Left forelimb (tissue), 1 donor: ENCODE measurements at places on chromosomes 7 and 10.

DNA sequence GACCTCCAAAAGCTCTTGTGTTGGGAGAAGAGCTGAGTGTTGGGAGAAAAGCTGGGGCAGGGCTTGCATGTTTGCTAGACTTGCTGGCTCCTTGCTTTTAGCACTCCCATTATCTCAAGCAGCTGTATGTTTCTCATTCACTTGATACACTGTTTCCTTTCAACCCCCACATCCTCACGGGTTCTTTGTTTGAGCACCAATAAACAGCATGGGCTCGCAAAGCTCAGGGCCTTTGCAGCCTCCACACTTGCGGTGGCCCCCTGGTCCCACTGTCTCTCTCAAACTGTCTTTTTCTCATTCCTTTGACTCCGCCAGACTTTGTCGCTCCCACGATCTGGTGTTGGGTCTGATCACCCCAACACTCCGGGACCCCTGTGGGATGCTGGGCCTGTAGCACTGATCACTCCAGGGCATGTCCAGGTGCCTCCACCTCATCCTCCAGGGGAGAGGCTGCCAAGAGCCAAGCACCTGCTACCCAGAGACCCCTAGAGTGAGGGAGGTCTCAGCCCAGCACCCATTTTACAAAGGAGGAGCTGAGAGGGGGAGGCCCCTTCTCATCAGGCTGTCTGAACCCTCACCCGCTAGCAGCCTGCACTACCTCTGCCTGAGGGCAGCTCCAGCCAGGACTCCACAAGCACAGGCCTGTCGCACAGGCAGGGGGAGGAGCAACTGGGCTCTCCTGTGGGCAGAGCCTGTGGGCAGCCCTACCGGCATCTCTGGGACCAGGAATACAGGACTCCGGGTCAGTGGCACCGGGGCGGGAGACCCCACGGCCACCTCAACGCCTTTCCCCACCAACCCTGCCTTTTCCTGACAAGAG is 49.1 kb upstream of the MSMB start:
- DNase-seq, result no peak

GRCh38 chr10:96380821-96381220 is 22.0 kb upstream of the OPALIN start:
- DNase-seq, result no peak

DNA sequence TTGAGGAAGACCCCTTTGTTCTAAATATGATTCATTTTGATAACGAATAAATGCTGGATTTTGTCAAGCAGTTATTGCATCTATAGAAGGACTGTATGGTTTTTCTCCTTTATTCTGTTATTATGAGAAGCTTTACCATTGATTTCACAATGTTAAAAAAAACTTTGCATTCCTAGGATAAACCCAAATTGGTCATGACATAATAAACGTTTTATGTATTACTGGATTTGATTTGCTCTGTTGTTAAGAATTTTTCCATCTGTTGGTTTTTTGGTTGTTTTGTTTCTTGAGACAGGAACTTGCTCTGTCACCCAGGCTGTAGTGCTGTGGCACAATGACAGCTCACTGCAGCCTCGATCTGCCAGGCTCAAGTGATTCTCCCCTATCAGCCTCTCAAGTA is 2.2 kb upstream of the DNA2 start:
- DNase-seq, result no peak

- DNase-seq, result peak; percentile 66
These were observed 708 bp downstream of the UBN2 start for GRCh38 chr7:139231513-139232376.

- DNase-seq, result no peak
These were observed 38.8 kb upstream of the SHH start for GRCh38 chr7:155850766-155851678.

GRCh38 chr10:47167591-47167990 is 132.4 kb upstream of the GDF10 start:
- DNase-seq, result no peak

DNA sequence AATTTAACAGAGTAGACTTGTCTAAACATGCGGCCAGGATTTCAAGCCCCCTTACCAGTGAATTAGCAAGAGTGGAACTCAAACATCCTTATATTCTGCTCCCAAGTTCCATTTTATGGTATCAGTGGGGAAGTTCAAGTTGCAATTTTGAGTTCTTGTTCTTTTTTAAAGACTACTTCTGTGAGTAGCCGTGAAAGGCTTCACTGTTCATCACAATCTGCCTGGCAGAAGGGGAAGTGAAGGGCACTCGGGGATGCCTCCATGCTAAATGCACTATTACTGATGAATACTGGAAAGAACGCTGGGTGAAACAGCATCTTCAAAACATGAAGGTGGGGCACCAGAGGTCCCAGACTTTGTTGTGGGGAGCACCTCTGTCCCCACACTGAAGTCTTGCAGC is 22.4 kb upstream of the FGL2 start:
- no peak for DNase-seq

DNA sequence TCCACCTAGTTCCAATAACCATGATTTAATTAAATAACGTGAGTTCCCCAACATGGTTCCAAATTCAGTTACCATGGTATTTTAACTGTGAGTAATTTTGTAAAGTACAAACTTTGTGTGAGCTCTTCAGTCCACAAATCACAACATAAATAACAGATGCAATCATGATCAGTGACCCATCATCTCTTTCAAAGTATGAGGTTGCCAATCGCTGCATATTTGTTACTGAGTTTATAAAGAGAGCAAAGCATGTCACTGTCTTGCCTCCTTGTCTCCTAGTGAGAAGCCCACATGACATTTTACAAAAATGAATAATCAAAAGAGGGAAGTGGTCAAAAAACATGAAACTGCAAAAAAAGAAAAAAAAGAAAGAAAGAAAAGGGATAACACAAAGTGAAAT is 69.1 kb upstream of the PDSS1 start:
- no peak for DNase-seq

GRCh38 chr10:97333601-97334369 is 744 bp downstream of the FRAT2 start:
- DNase-seq, result peak; percentile 73

DNA sequence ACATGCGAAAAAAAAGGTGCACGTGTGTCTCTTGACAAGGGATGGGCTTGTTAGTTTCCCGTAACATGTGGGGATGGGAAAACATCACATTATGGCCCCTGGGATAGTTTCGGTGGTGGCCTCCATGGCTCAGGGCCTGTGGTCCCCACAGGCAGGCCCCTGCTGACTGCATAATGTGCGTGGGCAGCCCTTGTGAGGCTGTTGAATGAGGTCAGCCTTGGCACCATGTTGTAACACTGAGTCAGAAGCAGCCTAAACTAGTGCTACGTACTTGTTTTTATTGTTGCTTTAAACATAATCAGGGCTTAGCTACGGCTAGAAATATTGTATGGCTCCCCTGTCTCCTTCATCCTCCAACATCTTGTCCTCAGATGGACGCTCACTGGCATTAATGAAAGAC is 80.6 kb downstream of the BEND7 start:
- no peak for DNase-seq

GRCh38 chr7:132254455-132254854 is 321.8 kb downstream of the PLXNA4 start:
- DNase-seq, result no peak

DNA sequence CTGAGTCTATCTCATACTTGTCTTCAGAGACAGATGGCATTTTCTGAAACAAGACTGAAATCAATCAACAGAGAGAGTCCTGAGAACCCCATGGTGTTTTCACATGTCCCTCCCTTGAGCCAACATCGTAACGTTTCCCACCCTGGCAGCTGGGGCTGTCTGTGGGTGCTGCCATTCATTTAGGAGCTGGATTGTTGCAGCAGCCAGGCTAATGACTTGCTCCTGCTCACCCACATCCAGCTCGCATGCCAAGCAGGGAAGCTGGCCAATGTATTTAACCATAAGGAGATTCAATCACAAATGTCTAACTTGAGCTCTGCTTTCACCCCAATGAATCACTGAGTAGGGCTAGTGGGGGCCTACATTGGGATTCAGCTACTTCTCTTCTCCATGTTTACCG is 146.1 kb downstream of the ADRA2A start:
- no peak for DNase-seq

DNA sequence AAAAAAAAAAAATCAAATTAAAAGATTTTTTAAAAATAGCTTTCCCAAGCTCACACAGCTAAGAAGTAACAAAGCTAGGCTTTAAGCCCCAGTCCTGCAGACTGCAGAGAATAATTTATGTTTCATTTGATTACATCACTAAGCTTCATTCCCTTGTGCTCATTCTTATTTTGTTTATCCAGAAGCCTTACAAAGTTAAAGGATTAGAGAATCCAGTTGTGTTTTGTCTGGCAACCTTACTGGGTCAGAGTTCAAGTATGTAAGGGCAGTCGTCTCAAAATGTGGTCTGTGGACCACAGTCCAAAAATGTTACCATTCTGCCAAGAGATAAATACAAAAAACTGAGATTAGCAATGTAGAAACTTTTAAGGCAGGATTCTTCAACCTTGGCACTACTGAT is 32.1 kb upstream of the EZH2 start:
- DNase-seq, result no peak

DNA sequence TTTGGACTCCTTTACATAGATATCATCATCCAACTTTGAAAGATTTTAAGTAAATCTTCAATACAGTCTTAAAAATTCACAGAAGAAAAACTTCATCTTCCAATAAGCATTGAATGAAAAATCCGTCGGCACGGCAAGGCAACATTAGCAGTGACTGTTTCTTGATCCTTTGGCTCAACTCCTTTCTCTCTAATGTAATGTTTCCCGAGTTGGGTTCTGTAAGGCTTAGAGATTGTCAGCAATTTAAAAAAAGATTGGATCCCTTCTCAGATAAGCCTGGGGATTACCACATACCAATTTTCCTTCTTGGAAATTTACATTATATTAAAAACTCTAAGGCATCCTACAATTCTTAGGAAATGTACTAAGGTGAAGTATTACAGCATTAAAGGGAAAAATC is 291.8 kb downstream of the PLXDC2 start:
- DNase-seq, result no peak

DNA sequence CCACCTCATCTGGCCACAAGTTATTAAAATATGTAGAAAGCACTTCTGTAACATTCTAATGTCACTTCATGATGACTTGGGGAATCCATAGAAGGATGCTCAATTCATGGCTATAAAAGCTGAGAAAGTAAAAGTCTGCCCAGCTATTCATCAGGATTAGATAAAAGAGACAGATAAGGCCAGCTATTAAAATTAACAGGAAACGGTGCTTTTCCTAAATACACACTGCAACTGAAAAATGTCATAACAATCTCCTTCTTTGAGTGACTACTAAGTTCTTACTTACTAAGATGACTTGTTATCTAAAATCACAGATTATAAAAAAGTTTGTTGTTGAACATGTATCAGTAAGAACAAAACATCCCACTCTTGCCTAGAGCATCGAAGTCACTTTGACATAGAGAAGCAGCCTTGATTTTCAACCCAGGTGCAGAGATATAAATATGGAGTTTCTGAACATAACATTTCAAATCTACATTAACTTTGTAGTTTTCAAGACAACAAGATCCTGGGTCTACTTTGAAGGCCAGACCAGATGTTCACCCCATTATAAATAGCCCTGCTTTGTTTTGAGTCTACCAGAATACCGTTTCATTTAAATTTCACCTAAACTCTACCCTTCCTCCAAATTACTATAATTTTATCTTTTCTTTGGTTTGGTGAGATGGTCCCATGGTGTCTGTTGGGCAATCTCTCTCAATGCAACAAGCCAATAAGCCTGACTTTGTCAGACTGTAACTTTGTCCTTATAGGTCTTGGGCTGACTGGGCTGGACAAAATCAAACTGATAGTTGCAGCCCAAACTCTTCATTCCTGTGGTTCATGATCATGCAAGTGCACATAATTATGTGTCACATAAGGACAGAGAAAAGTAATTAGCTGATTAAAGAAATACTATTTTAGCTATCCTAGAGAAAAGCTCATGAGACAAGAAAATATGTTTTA is 24.0 kb downstream of the HYCC1 start:
- DNase-seq, result no peak

GRCh38 chr10:50567384-50567783 is 56.4 kb downstream of the SGMS1 start:
- no peak for DNase-seq

GRCh38 chr7:155979994-155980393 is 167.7 kb upstream of the SHH start:
- no peak for DNase-seq

- no peak for DNase-seq
These were observed 137.2 kb upstream of the GPR22 start for GRCh38 chr7:107332488-107333269.

GRCh38 chr7:116258734-116259133 is 48.4 kb downstream of the TES start:
- no peak for DNase-seq

- no peak for DNase-seq
These were observed 175.5 kb upstream of the PLXDC2 start for GRCh38 chr10:19640566-19641263.

- no peak for DNase-seq
These were observed 342.3 kb upstream of the SEMA3D start for GRCh38 chr7:85529201-85529600.

DNA sequence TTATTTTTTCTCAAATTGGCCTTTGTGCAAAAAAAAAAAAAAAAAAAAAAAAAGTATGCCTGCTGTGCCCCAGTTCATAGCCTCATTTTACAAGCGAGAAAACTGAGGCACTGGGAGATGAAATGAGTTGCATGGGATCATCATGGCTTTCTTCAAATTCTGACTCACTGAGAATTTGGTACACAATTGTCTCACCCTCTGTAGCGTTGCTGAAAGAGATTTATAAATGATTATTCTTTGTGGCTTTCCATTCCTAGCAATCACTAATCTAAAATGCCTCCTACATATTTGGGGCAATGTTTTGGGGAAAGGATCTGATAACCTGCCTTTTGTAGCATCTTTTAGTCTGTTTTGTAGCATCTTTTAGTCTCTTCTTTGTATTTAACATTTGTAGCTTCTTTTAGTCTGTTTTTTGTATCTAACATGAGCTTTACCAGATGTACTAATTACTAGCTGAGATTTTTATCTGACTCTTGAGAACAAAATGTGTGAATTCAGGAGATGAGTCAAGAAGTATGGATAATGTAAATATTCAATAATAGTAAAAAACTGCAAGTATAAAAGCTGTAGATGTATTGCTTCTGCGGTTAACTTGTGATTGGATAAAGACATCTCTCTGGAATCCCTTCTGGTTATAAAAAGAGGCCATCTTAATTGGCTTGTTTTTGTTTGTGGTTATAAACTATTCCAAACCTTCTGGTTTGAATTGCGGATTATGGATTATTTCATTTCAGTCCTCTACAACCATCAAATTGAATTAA is 161.4 kb downstream of the ARID5B start:
- DNase-seq, result no peak
